ENCODE measurements at places on chromosomes 12 and 14. TPM values are rescaled to one million over a fixed set of nuclear protein-coding genes. Genes with fewer than 3 reads are reported as not detected.

DNA sequence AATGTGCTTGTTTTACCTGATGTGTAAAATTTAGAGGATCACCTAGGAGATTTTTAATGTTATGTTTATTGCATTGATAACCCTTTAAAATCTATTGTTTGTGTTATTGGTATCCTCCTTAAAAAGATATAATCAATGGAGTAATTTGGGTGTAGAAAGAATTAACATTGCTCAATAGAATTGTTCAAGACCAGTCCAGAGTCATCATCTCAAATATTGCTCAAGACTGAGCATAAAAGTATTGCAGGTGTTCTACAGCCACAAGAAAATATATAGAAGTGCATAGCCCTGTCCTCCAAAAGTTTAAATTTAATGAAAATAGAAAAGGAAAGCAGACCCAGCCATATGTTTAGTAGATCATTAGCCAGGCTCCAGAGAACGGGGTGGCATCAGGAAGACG lies 102.5 kb upstream of the ARID2 start:
- H3K27ac ChIP-seq, result no peak overlapping the region
- no peaks in the 10 kb centered on the region for H3K27me3 ChIP-seq
- DNase-seq, result no peak
- H3K4me3 ChIP-seq, result no peak overlapping the region
- H3K4me1 ChIP-seq, result no peaks in the 10 kb centered on the region
- H3K36me3 ChIP-seq, result no peaks in the 10 kb centered on the region

DNA sequence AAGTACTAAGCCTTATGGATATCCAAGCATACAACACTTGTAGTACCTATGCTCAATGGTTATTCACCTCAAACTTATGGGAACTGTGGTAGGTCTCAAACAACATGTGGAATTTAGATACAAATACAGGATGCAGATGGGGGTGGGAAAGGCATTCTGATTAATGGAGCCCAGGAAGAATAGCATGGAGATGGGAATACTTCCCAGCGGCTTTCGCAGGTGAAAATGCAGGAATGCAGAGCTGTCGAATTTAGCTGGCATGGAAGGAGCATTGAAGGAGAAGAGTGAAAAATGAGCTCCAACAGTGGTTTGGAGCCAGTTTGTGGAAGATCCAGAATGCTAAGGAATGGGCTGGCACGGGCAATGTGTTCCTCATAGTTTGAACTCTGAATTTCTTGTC lies 89.9 kb downstream of the NKX2-1 start:
- no peaks in the 10 kb centered on the region for H3K4me1 ChIP-seq
- no peak overlapping the region for H3K4me3 ChIP-seq
- no peaks in the 10 kb centered on the region for H3K36me3 ChIP-seq
- no peak overlapping the region for H3K27ac ChIP-seq

GRCh38 chr12:104439137-104439536 lies 17.6 kb upstream of the CHST11 start:
- H3K4me3 ChIP-seq, result no peak overlapping the region
- H3K27ac ChIP-seq, result no peak overlapping the region
- H3K27me3 ChIP-seq, result peaks cover 7% of the 10 kb centered on the region
- no peaks in the 10 kb centered on the region for H3K4me1 ChIP-seq

GRCh38 chr12:14540801-14541462 lies 26.8 kb downstream of the PLBD1 start:
- H3K4me3 ChIP-seq, result no peak overlapping the region
- DNase-seq, result no peak
- no peaks in the 10 kb centered on the region for H3K4me1 ChIP-seq

The SLC6A13 gene
- 2.4 TPM for total RNA-seq

- H3K4me3 ChIP-seq, result no peak overlapping the region
- H3K36me3 ChIP-seq, result peaks cover 10% of the 10 kb centered on the region
- no peaks in the 10 kb centered on the region for H3K27me3 ChIP-seq
- no peak overlapping the region for H3K27ac ChIP-seq
- H3K4me1 ChIP-seq, result peaks cover 10% of the 10 kb centered on the region
Measured at GRCh38 chr14:64937171-64937820, 5.2 kb downstream of the GPX2 start.

All from muscle of leg (tissue), 16 donors.